ENCODE measurements at places on chromosomes 4 and X. TPM values are rescaled to one million over a fixed set of nuclear protein-coding genes. Genes with fewer than 3 reads are reported as not detected.

TCEAL3 gene
- polyA plus RNA-seq: 31.2 TPM

TMEM255A gene
- 168 TPM for polyA plus RNA-seq

DYNLT3 gene
- 43.7 TPM for polyA plus RNA-seq

FGA gene
- polyA plus RNA-seq: not detected

GPR173 gene
- 0.81 TPM for polyA plus RNA-seq

ZIC3 gene
- polyA plus RNA-seq: 1.7 TPM

MAGEA2 gene
- not detected for polyA plus RNA-seq

HPSE gene
- 12.2 TPM for polyA plus RNA-seq

CSAG3 gene
- not detected for polyA plus RNA-seq

FAM200B gene
- 122 TPM for polyA plus RNA-seq

DBET gene
- polyA plus RNA-seq: not detected

STK26 gene
- 3.7 TPM for polyA plus RNA-seq

CXCL5 gene
- polyA plus RNA-seq: not detected

DMP1 gene
- not detected for polyA plus RNA-seq

CABS1 gene
- polyA plus RNA-seq: not detected

PDZD4 gene
- polyA plus RNA-seq: 2.1 TPM

C4orf50 gene
- 0.83 TPM for polyA plus RNA-seq

LRAT gene
- polyA plus RNA-seq: 25.2 TPM

TASL gene
- polyA plus RNA-seq: not detected

MTMR8 gene
- polyA plus RNA-seq: 0.15 TPM

KLHL4 gene
- 48.5 TPM for polyA plus RNA-seq

BMX gene
- not detected for polyA plus RNA-seq

SLC30A9 gene
- 48.5 TPM for polyA plus RNA-seq

CCSER1 gene
- polyA plus RNA-seq: 8.1 TPM

NSG1 gene
- polyA plus RNA-seq: 1,066 TPM

DOK7 gene
- not detected for polyA plus RNA-seq

ETDA gene
- not detected for polyA plus RNA-seq

FAM184B gene
- polyA plus RNA-seq: 3.1 TPM

BMP3 gene
- polyA plus RNA-seq: 1.0 TPM

MAGEA12 gene
- polyA plus RNA-seq: not detected

XAGE1B gene
- not detected for polyA plus RNA-seq

GYPE gene
- 1.8 TPM for polyA plus RNA-seq

CD99L2 gene
- polyA plus RNA-seq: 12.9 TPM

PRR32 gene
- not detected for polyA plus RNA-seq

SLIT2 gene
- 7.4 TPM for polyA plus RNA-seq

CXCL1 gene
- not detected for polyA plus RNA-seq

MAN2B2 gene
- polyA plus RNA-seq: 7.7 TPM

FDCSP gene
- polyA plus RNA-seq: not detected

PFKFB1 gene
- polyA plus RNA-seq: not detected

ZNF185 gene
- polyA plus RNA-seq: not detected

CENPE gene
- 0.56 TPM for polyA plus RNA-seq

NXF3 gene
- not detected for polyA plus RNA-seq

KDM6A gene
- polyA plus RNA-seq: 3.9 TPM

NR0B1 gene
- not detected for polyA plus RNA-seq

RADX gene
- polyA plus RNA-seq: not detected

MAGEB16 gene
- not detected for polyA plus RNA-seq
